Gastroesophageal sphincter (tissue), 4 donors: ENCODE measurements at places on chromosomes 7 and 10. TPM values are rescaled to one million over a fixed set of nuclear protein-coding genes. Genes with fewer than 3 reads are reported as not detected.
A peak's percentile ranks its signal among the peaks of the same experiment; 100 is the strongest.

DNA sequence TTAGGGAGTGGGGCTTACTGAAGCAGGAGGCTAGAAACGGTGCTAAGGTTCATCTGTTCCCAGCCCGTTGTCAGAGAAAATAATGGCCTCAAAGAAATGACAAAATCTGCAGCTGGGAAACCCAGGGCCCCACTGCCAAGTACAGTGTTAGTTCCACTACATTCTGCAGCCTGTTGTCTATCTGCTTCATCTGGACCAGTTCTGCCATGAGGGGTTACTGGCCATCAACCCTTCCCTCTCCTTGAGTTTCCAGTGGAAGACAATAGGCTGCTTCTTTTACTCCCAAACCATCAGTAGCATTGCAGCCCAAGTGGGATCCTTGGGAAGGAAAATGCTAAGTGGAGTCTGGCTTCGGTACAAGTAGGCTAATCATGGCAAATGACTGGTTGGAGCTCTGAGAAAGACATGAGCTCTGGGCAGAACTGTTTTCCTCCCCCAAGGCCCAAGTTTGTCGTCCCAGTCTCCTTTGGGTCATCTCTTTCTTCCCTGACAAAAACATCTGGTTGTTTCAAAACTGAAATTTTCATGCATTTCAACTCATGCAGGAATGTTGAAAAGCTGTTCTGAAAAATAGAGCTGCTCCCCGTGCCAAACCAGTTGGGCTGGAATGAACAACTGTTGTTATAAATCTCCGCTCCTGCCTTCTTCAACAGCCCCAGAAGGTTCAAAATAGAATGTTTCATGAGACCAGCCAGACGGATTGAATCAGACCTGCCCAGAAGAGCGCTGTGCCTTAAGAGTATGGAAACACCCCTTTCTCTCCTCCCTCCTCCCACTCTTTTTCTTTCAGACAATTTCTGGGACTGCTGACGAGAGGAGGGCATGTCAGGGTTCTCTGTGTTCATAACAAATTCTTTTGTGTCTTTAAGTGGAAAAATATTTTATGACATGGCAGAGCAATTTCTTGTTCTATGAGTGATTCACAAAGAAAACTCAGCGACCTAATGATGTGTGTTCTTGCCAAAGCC, 116.6 kb downstream of the RAB18 start:
- peak; percentile 82 for ATAC-seq

DNA sequence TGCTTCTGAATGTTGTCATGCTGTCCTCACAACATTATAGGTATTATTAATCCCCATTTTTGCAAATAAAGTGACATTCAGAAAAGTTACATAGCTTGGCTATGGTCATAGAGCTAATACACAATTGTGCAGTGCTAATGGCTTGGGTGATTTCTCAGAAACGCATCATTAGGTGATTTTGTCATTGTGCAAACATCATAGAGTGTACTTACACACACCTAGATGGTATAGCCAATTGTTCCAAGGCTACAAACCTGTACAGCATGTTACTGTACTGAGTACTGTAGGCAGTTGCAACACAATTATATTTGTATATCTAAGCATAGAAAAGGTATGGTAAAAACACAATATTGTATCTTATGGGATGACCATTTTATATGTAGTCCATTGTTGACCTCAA, 91.0 kb downstream of the BTAF1 start:
- no peak for ATAC-seq

Gene EPHA1
- not detected for total RNA-seq

Gene HMX3
- total RNA-seq: not detected

DNA sequence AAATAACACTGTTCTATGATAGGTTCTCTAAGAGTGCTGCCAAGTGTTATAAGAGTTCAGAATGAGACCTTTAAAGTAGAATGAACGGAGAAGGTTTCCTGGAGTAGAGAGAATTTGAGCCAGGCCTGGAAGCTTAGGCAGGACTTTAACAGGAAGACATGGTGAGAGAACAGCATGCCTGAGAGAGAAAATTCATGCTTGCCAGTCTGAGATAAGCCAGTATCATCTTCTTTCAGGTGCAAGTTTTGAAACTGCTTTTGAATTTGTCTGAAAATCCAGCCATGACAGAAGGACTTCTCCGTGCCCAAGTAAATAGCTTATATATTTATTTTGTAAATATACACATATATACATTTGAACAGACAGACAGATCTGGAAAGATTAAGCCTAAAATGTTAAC, 22.1 kb downstream of the ARMC10 start:
- no peak for ATAC-seq

Gene MET
- total RNA-seq: 21.4 TPM

- ATAC-seq: no peak
Measured at GRCh38 chr10:20835335-20835734, 61.8 kb downstream of the NEBL start.

- no peak for ATAC-seq
Measured at GRCh38 chr10:52900593-52900992, 128.0 kb upstream of the MBL2 start.

Gene AUTS2
- 12.2 TPM for total RNA-seq

Gene TMEM225B
- not detected for total RNA-seq

Gene RPS24
- 1,244 TPM for total RNA-seq

- peak; percentile 53 for ATAC-seq
Measured at GRCh38 chr7:50068850-50069551, 24.0 kb downstream of the ZPBP start.

Gene SUPV3L1
- 18.2 TPM for total RNA-seq

GRCh38 chr7:140262242-140262903, 85.6 kb upstream of the KDM7A start:
- no peak for ATAC-seq

- no peak for ATAC-seq
Measured at GRCh38 chr7:29314148-29314547, 119.6 kb downstream of the CHN2 start.

Gene TBRG4
- total RNA-seq: 47.7 TPM

Gene FAM185A
- total RNA-seq: 8.9 TPM

DNA sequence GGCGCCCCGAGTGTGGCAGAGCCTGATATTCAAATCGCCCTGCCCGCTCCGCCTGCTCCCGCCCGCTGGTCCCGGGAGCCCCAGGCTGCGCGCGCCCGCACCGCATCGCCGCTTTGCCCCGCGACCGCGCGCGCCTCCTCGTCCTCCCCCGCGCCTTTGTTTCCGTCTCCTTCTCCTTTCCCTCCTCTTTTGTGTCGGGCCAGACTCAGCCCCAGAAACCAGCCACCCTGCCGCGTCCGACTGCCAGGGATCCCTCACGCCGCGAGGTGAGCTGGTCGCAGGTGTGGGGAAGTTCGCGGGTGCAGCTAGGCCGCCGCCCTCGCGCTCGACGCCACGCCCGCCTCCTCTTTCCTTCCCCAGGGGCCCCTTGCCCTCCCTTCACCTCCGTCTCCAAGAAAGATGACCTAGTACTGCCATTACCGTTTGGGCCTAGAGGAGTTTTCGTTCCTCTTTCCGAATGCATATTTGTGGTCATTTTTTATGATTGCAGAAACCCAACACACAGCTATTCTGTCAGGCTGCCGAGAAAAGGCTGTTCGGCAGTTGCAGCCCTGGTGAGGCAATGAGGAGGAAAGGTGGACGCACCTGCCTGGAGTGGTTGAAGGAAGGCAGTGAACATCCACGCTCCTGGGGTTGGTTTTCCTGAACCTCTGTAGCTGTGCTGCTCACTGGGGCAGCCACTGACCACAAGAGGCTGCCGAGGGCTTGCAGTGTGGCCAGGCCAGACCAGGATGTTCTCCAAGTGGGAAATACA, 107.3 kb downstream of the SNX10 start:
- peak; percentile 47 for ATAC-seq

DNA sequence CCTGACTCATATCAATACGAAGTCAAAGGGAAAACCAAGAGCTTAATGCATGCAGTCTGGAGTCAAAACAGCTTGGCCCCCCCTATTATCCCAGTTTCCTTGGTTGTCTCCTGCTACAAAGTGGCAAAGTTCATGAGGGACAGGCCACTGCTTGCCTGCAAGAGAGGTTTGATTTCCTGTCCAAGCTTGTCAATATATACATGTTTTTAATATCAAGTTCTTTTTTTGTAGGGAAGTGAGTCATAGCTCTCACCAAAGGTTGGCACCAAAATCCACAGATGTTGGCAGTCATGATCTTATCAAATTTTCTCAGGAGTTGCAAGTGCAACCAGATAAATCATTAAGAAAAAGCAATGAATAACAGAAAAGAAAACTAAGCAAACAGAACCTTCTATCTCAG, 176.8 kb downstream of the COBL start:
- no peak for ATAC-seq

Gene ZNF117
- total RNA-seq: 8.4 TPM

Gene ZCWPW1
- 6.3 TPM for total RNA-seq

Gene ANKIB1
- total RNA-seq: 42.0 TPM

Gene NEUROD6
- total RNA-seq: not detected

- ATAC-seq: no peak
Measured at GRCh38 chr7:146713934-146714333, 597.3 kb downstream of the CNTNAP2 start.

- no peak for ATAC-seq
Measured at GRCh38 chr7:40772096-40772495, 637.3 kb downstream of the SUGCT start.

Gene ZNF365
- 5.8 TPM for total RNA-seq

- no peak for ATAC-seq
Measured at GRCh38 chr7:34104992-34105391, 199.7 kb downstream of the BMPER start.

Gene CYP2C19
- total RNA-seq: not detected

DNA sequence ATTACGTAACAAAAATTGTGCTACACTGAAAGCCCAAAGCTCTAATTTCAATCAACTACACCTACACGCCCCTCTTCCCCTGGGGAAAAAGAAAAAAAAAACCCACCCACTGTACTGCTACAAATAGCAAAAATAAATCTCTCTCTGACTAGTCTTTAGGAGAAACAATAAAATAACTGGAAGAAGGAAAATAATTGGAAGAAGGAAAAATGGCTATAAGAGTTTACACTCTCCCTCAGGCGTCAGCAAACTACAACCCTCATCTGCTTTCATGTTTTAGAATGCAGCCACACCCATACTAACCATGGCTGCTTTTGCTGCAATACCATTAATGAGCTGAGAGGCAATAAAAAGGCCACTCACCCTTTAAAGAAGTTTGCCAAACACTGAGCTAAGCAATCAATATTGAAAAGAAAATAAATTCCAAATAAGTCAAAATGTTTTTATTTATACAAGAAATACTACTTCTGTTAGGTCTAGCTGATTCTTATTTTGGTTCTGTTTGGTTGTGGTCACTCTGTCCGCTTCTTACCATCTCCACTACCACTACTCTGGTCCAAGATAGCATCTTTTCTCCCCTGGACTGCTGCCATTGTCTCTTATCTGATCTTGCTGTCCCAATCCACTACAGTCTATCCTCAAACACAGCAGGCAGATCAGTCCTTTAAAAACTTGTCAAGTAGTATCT, 3.8 kb downstream of the MINDY3 start:
- no peak for ATAC-seq

Gene FRAT1
- 5.1 TPM for total RNA-seq

DNA sequence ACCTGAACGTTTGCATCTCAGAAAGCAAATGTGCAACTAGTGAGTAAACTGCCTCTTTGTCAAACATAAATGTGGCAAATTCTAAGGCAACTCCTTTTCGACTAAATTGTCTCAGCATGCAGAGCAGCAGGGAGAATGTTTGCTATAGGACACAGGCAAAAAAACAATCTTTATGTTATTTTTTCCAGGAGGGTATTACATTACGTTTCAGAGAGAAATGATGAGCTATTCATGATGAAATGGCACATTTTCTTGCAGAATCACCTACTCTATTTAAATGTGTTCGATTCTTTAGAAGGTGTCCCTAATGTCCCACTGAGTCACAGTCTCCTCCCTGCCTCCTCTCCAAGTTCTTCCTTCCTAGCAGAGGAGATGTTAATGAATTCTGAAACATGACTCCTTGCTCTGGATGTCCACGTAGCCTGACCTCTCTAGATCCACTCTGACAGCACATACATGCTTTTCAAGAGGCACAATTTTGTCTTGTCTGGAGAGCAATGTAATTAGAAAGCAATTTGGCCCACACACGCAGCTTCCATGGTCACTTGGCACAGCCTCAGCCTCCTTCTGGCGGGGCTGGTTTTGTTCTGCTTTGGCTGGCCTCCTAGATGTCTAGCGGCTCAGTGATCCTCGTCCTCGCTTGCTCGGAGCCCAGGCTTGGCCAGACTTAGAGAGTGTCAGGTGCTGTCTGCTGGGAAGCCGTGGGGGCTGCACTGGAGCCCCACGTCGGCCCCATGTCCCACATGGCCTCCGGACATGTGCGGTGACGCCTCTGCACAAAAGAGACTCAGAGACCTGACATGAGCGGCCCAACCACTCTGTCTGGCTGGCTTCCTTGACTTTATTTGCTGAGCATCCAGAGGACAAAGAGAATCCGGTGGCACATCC, 125.7 kb upstream of the ZNF438 start:
- peak; percentile 81 for ATAC-seq

Gene UCMA
- total RNA-seq: not detected

- ATAC-seq: no peak
Measured at GRCh38 chr10:131096031-131096430, 215.5 kb downstream of the TCERG1L start.

- no peak for ATAC-seq
Measured at GRCh38 chr7:572416-573268, 53.0 kb upstream of the PDGFA start.

GRCh38 chr7:94643771-94644545, 12.0 kb downstream of the SGCE start:
- no peak for ATAC-seq

Gene NAT16
- not detected for total RNA-seq

Gene BAMBI
- total RNA-seq: 5.7 TPM

Gene HOXA2
- 5.4 TPM for total RNA-seq

DNA sequence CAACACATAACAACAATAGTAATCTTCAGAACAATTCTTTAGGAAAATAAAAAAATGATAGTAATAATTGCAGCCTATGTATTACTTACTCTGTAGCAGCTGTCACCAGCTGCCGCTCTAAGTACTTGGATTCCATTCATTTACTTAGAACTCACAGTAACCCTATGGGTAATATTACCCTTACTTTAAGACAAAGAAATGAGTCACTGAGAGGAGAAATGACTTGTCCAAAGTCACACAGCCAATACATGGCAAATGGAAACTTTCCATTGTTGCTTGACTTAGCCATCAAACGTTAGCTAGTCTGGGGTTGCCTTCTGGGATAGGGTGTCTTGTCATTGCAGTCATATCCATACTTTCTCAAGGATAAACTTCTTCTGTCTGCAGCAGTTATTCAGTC, 3.6 kb downstream of the CCNY start:
- ATAC-seq: no peak

Gene GPR26
- not detected for total RNA-seq

- no peak for ATAC-seq
Measured at GRCh38 chr10:106557951-106558733, 606.4 kb downstream of the SORCS1 start.
